ENCODE measurements at places on chromosomes 2 and 18.

GRCh38 chr2:83579507-83579906 is 879.6 kb downstream of the SUCLG1 start:
- no peak for DNase-seq

DNA sequence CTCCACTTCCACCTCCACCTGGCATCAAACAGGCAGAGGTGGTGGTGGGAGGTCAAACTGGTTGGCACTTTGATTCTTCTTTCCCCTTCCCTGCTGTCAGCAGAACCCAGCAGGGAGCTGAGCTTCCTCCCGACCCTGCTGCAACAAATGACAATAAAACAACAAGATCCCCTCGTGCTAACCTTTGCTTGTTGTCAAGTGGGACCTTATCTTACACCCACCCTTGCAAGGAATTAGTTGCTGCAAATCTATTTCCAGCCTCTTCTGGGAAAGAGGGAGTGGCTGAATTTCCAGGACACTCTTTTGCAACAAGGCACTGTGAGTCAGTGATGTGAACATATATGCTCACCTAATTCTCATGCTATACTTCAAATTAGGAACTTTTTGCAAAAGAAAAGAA is 655.1 kb downstream of the DSC3 start:
- DNase-seq: no peak

- DNase-seq: no peak
Observed at GRCh38 chr2:16003809-16004208, 63.5 kb downstream of the MYCN start.

- DNase-seq: no peak
Observed at GRCh38 chr2:54676656-54677055, 46.8 kb upstream of the EML6 start.

GRCh38 chr2:236516708-236517107 is 52.9 kb upstream of the ACKR3 start:
- DNase-seq: no peak

DNA sequence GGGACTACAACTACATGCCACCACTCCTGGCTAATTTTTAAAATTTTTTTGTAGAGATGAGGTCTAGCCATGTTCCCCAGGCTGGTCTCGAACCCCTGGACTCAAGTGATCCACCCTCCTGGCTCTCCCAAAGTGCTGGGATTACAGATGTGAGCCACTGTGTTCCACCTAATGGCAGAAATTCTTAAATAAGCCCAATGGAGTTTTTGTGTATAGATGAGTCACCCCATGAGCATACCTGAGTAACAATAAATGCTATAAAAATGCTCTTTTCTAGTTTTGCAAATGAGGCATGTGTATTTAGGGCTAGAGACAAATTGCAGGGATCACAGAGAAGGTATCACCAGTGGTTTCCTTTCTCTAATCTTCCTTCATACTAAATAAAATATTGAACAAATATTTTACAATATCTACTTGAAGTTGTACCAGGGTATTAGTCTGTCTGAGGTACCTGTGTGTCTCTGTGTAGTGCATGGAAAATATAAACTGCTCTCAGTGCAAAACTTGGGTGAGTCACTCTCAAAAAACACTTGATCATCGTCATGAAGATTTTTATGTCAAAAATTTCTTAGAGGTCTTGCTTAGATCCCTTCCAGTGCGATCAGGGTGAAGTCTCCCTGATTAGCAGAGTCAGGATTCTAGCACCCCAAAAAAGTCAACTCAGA is 337.1 kb upstream of the MMADHC start:
- DNase-seq: no peak

DNA sequence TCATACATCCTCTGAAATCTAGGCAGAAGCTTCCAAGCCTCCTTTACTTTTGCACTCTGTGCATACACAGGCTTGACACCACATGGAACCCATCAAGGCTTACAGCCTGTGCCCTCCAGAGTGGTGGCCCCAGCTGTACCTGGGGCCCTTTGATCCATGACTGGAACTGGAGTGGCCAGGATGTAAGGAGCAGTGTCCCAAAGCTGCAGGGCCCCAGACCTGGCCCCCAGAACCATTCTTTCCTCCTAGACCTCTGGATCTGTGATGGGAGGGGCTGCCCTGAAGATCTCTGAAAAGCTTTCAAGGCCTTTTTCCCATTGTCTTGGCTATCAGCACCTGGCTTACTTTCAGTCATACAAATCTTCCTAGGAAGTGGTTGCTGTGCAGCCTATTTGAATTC is 63.1 kb upstream of the NOL4 start:
- no peak for DNase-seq

DNA sequence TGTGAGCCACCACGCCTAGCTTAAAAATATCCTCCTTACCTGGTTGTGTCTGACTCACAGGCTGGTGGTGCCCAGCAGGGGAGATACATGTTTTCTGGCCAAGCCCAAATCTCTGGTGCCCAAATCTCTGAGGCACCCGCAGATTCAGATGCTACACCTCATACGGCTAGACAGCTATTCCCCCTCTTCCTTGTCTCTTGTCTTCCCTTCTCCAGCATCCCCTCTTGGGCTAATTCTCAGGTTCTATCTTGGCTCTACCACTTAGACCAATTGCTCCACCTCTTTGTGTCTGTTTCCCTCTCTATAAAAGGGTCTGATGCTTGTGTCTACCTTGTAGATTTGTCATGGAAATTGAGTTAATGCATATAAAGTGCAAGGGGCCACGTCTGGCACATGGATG is 13.4 kb downstream of the LAMA3 start:
- no peak for DNase-seq

- no peak for DNase-seq
Observed at GRCh38 chr2:229431327-229431954, 160.4 kb upstream of the PID1 start.

All from activated T-helper 1 cell treated with anti-CD3 and anti-CD28 coated beads, Interleukin-2, amount 50 U/mL, for 16 hours (primary cell).